ENCODE measurements at places on chromosomes 5 and 9.

DNA sequence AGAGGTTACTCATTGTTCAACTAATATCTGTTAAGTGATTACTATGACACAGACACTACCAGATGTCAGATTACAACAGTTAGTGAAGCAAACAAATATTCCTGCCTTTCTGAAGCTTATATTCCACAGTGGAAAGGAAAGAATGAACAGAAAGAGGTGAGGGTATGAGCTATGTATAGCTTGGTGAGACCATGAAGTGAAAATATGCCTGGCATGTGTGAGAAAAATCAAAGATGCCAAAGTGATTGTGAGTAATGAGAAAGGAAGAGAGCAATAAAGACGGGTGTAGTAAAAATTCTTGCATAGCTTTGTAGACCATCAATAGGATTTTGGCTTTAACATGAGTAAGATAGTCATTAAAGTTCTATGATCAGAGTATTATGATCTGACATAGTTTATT lies 734.5 kb upstream of the NUDT12 start:
- no peak for DNase-seq

DNA sequence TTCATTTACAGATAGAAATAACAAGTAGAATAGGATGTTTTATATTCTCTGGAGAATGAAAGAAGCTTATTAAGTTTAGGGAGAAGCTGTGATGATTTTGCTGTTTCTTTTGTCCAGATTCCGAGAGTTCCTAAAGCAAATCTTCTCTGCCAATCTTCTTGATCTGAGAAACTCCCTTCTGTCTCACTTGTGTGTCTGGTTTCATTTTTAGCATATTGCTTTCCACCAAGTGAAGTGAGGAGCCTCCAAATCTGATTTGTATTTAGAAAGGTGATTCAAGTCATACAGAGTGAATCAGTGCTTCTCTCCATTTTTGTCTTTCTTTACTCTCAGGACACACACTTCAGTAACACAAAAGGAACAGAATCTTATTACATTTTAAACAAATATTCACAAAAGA lies 48.4 kb downstream of the STX17 start:
- DNase-seq = no peak

GRCh38 chr9:133754688-133755227 lies 16.6 kb upstream of the SARDH start:
- DNase-seq = no peak

DNA sequence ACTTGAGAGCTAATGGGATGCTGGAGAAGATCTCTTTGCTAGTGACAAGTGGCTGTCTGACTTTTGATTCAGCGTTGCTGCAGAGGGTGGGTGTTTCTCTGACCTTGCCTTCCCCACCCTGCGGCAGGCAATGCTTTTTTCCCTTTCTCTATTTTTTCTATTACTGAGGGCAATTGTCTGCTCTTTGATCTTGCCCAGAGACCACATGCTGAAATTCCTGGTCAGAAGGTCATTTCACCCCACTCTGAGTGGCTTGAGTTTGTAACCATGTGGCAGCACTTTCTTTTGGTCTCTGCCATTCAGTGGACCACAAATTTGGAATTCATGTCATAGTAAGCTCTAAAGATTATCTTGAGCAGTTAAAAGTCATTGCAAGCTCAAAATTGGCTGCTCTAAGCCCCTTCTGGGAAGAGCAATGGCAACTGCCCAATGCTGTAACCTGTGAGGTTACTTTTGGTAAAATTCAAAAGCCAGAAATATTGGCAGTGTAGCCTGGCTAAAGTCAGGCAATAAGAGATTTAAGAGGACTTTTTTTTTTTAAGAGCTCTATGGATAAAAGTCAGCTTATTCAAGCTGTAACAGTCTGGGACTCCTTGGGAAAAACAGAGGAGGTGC lies 30.4 kb upstream of the MTMR12 start:
- DNase-seq = no peak

DNA sequence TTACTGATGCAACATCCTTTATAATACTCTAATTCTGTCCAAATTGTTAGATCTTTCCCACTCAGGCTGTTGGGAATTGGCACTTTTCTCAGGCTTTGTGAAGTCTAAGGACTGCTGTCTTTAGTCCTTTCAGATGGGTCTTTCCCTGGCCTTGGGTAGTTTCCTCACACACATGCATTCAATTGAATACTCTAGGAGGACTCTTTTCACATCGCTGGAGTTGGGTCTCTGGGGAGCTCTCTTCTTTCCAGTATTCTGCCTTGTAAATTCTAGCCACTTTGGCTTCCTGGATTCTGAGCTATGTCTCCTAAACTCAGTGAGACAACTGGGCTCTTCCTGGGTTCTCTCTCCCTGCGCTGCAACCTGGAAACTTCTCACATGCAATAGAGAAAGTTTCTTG lies 215.5 kb downstream of the SNX18 start:
- DNase-seq = no peak
